Karpas-422 (cell line): ENCODE measurements at places on chromosomes 12 and 14. TPM values are rescaled to one million over a fixed set of nuclear protein-coding genes. Genes with fewer than 3 reads are reported as not detected.

DNA sequence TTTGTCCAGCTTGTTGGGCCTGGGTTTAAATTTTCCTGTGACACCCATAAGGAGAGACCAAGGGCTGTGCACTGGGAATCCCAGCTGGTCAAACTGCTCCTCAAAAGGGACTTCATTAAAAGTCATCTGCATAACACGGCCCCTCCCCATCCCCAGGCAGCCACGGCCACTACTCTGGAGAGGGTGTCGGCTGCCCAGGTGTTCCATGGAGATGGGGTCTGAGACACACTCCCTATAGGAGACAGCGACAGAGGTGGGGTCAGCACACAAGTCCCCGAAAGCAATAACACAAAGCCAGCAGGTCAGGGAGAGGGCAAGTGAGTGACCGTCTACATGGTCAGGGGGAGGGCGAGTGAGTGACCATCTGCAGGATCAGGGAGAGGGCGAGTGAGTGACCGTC lies 75.6 kb upstream of the BCL11B start:
- H3K36me3 ChIP-seq, result no peaks in the 10 kb centered on the region
- no peak overlapping the region for H3K4me3 ChIP-seq
- H3K27me3 ChIP-seq, result no peaks in the 10 kb centered on the region
- no peak for DNase-seq

DNA sequence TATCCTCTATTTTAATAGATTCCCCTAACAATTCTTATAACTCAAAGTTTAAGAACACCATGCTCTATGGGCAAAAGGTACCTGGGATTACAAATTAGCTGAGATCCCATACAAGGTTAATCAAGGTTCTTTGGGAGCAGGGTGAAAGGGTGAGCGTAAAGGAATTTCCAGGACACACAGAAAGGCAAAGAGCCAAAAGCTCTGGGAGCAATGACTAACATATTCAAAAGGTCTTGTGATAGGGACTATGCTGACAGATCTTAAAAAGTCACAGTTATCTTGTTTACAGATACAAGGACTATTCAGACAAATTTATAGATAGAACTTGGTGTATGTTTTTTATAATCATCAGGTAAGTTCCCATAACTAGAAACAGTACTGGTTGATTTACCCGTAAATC lies 19.5 kb upstream of the PPFIBP1 start:
- H3K4me3 ChIP-seq, result no peak overlapping the region
- DNase-seq, result no peak
- H3K36me3 ChIP-seq, result no peaks in the 10 kb centered on the region
- H3K27me3 ChIP-seq, result no peaks in the 10 kb centered on the region
- H3K27ac ChIP-seq, result no peak overlapping the region

SLC6A13 gene
- total RNA-seq, result not detected in 2 replicates

KLHDC1 gene
- total RNA-seq, result 1.5 and 1.7 TPM in 2 replicates

MAP1LC3B2 gene
- 0.32 and 0.71 TPM in 2 replicates for total RNA-seq

RNFT2 gene
- 6.7 and 10.7 TPM in 2 replicates for total RNA-seq

SERPINA3 gene
- not detected in 2 replicates for total RNA-seq

PRH2 gene
- total RNA-seq, result not detected in 2 replicates
